ENCODE measurements at places on chromosomes 7 and 10.

- no peak for DNase-seq
These were observed 124.0 kb upstream of the SAMD8 start for GRCh38 chr10:74987339-74988053.

DNA sequence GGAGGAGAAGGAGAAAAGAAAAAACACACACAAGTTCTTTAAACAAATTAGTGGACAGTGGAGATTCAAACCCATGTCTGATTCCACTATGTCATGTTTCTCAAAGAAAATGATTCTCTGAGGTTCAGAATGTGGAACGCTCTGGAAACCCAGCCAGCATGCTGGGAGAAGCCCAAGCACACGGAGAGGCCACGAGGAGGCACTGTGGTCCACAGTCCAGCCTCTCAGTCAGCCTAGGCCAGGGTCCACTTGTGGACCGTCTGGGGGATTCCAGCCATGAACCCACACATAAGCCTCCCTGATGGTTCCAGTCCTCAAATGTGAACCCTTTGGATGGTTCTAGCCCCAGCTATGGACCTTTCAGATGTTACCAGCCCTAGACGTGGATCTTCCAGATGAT is 73.4 kb downstream of the CAV1 start:
- DNase-seq: no peak

DNA sequence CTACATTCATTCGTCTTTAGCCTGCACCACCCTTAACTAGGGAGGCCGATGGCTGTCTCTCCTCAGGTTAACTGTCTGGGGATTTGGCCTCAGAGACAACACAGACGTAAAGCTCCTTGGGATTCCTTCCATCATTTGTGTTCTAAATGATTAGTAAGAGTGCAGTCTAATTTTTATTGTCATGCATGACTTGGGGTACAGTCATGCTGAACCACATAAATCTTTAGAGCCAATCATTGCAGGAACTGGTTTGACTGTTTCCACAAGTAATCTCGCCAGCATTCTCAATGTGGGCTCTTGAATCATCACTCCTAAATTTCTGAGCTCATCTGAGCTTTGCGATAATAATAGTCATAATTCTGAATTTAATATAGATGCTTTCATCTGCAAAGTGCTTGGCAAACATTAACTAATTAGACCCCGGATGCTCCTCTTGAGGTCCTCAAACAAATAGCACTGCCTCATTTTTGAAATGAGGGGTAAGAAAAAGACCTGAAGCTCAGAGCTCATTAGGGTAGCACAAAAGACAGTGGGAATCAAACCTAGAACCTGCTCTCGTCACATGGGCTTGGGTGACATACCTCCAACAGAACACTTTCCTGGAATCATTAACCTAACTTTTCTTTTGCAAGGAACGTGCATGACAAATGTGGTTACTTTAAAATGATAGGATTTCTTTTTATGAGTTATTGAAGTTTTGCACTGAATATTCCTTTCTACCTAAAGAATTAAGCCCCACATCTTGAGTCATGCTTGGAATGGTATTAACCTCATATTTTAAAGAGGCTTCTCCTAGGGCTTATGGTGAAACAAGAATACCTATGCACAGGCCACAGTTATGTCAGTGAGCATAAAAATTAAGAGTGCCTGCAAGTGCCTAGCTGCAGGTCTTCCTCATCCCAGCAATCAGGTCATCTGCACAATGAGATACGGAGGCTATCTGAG is 118.9 kb upstream of the NRP1 start:
- no peak for DNase-seq

DNA sequence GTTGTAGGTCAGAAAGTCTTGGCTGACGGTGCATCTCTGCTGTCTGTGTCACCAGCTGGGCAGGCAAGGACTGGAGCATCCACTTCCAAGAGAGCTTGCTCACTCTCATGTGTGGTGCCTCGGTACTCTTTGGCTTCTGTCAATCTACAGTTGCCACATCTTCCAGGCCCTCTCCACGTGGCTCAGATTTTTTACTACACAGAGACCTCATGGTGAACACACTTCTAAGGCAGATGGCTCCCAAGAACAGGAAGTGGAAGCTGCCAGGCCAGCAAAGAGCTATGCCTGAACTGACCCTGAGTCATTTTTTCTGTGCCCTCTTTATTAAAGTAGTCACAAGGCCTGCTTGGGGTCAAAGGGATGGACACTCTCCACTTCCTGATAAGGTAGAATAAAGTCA is 351.5 kb upstream of the AUTS2 start:
- DNase-seq: peak; percentile 83

DNA sequence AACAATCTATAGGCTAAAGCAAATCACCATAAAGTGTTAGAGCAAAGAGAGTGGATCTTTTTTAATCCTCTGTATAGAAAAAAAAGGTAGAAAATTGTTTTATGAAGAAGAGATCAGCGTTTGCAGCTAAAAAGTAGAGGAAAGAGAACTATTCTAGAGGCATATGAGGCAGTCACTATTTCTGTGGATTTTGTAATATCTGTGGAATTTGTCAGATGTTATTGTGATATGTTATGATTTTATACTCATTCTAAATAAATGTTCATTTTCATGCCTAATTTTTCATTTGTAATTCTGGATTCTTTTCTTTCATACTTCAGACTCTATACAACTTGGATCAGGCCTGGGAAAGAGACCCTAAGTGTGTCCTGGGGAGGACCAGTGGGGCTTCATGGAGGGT is 295.0 kb upstream of the LYZL1 start:
- DNase-seq: no peak

DNA sequence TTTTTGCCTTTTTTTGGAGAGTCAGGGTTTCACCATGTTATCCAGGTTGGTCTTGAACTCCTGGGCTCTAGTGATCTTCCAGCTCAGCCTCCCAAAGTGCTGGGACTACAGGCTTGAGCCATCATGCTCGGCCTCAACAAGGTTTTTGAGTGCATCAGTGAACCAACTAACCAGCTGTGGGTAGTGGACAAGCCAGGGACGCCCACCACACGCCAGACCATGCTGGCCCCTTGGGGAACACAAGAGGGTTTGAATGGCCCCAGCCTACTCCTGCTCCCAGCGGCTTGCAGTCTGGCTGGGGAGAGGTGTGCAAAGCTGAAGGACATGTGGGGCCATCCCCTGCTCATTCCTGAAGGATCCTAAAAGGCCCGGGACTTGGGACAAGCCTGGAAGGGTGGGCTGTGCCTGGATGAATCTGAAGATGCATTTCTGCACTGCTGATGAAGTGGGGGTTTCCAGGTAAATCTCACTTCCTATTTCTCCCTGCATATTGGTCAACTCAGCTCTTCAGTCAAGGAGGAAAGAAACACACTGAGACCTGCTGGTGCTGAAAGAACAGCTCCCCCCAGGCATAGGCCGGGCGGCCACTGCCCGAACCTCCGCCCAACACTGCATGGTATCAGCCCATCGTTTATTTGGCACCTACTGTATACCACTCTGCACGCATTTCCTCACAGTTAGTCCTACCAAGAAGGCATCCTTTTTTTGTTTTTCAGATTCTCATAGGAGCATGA is 6.9 kb downstream of the MMD2 start:
- DNase-seq: no peak

DNA sequence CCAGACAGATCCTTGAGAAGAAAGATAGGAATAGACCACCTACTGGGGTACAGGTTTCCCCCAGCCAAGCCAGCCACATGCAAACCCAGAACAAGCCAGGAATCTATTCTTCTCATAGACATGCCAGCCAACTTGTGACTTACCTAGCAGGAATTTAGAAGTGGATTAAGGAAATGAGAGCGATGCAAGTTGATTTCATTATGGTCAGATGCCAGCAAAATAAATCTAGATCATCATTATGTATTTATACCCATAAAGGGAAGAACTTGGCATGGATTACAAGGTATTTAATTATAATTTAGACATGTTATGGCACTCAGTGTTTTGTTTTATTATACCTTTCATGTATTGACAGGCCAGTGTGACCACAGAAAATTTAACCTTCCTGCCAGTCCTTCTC is 32.8 kb downstream of the SLC35G1 start:
- no peak for DNase-seq

DNA sequence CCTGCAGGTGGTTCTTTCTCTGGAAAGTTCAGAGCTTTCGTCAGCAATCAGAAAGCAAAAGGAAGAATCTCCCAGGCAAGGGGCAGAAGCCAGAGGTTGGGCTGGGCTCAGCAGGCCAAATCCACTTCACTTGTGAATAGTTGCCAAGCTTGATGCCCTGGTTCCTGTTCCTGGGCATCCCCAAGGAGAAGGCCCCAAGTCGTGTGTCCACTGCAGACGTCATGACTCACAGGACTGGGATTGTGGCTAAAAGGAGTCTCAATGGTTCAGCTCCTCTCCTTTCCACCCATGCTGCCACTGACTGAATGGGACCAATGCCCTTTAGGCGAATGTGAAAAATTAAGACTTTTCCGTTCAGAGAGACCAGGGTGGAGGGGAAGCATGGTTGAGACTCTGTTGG is 38.6 kb upstream of the TRIM8 start:
- no peak for DNase-seq

GRCh38 chr7:150943453-150943814 is 34.7 kb downstream of the KCNH2 start:
- no peak for DNase-seq

DNA sequence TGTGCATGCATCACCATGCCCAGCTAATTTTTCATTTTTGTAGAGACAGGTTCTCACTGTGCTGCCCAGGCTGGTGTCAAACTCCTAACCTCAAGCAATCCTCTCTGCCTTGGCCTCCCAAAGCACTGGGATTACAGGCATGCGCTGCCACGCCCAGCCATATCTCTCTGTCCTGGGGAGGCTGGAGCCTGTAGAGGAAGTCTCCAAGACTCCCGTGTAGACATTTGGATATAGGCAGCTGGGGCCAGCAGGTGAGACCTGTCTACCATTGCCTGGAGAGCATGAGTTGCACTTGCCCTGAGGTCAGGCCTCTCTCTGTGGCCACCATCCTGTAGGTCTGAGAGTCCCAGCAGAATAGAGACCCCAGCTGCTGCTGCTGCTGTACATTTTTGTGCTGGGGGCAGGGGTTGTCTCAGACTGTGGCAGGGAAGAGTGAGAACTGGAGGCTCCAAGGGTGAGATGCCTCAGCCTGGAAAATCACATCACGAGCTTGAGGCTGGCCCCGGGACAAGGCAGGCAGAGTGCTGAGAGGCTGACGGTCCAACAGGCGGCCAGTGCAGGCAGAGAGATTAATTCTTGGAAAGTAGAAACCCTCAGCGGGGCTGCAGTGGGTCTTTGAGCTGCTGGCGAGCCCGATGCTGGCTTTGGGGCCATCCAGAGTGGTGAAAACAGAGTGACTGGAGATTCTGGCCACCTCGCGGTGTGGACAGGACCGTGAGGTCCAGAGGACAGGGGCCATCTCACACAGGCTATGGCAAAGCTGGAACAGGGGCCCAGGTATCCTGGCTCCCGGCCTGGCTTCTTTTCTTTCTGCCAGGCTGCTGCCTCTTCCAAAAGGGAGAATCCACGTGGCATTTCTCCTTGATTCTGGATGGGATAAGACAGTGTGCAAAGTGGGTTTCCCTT is 60.9 kb downstream of the TMEM270 start:
- DNase-seq: no peak

DNA sequence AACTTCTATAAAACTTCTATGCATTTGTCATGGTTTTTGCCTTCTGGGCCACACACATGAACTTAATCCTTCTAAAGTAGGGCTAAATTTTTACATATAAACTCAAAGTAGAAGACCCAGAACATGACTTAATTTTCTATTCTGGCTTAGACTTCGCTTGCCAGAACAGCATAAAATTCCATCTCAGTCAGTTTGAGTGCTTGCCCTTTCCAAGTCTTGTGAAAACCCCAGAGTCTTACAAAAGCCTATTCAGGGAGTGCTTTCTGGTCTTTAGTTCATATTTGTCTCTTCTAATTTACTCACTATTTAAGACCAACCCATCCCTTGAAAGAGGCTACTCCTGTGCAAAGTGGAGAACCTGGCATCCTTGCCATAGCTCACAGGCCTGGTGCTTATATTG is 201.6 kb upstream of the MEOX2 start:
- no peak for DNase-seq

DNA sequence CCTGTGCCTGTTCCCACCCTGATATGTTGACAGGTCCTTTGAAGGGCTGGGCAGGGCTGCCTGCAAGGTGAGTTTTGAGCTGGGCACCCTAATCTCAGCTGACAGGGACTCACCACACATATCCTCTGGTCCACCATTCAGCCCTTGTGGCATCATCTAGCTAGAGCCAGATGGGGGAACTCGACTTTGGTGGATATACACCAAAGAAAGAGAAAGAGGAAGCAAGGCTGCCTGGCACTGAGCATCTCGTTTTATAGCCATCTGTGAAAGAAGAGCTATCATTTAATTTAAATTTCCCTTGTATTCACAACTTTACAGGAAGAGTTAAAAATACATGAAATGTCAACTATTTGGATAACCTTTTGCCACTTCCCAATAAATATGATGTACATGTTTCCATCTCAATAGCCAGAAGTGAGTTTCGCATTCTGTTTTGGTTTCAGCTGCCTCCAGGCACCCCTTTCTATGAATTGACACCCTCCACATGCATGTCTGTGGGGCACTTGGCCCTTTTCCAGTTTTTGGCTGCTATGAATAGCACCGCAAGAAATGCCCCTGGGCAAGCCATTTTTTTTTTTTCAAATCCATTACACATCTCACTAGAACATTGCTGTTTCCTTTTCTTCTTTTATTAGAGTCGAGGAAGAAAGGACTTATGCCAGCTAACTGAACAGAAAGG is 22.9 kb upstream of the GRB10 start:
- no peak for DNase-seq

GRCh38 chr10:58775960-58776567 is 263.4 kb downstream of the BICC1 start:
- DNase-seq: no peak

DNA sequence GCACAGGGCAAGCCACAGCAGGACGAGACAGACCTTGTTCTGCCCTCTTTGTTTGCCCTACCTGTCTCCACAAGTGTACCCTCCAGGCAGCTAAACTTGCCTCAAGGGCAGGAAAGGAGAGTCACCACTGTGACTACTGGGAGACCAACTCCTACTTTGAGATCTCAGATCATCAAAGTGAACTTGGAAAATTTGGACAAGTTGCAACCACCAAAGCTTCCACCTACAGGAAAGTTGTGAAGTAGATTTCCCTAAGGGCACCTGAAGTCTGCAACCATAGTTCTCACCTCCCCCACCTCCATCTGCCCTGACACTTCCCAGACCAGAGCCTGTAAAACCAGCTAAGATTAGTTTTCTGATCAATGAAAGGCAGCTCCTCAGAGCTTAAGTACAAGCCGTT is 2.5 kb upstream of the WDR91 start:
- no peak for DNase-seq

GRCh38 chr10:21368728-21369425 is 156.6 kb downstream of the SKIDA1 start:
- DNase-seq: no peak

GRCh38 chr7:25221009-25221408 is 7.3 kb downstream of the NPVF start:
- DNase-seq: no peak

GRCh38 chr7:22895140-22895827 is 72.6 kb upstream of the TOMM7 start:
- DNase-seq: no peak

- DNase-seq: no peak
These were observed 137.9 kb upstream of the HDAC9 start for GRCh38 chr7:18357691-18358090.

GRCh38 chr7:8490391-8491045 is 57.1 kb downstream of the NXPH1 start:
- no peak for DNase-seq

- DNase-seq: no peak
These were observed 30.5 kb downstream of the GNAT3 start for GRCh38 chr7:80481196-80481884.

GRCh38 chr7:21326241-21326640 is 101.6 kb upstream of the SP4 start:
- no peak for DNase-seq
